ENCODE measurements at places on chromosomes 3 and 15.

DNA sequence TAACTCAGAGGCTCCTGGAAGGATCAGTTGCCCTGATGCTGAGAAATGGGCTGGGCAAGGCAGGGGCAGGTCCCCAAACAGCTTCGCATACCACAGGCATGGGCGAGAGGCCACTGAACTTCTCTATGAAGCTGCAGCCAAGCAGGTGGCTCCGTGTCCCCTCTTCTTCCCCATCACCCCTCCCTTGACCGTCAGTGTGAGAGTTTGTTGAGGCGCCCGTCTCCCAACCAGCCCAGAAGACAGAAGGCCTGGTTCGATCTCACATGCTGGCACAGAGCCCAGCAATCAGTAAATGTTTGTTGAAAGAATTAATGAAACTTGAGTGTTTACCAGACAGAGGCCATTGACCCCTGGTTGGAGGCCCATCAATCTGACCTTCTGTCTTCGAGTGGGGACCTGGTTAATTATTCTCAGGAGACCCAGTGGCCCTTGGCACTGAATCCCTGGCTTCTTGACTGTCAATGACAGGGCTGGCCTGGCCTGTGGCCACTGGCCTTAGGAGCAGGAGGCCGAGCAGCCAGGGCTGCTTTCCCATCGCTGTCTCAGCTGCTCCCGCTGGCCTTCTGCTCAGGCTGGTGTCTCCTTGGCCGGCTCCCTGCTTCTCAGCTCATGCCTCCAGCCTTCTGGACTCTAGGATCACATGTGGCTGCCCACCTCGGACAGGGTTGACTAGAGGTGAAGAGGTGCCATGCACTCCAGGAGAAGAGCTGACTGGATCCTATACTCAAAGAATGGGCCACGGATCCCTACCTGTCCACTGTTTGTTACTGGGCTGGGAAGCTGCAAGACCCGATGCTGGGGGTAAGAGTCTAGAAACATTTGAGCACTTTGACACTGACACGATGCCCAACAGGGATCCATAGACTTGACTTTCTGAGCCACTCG lies 113.4 kb downstream of the ASB7 start:
- peak; percentile 12 for DNase-seq

DNA sequence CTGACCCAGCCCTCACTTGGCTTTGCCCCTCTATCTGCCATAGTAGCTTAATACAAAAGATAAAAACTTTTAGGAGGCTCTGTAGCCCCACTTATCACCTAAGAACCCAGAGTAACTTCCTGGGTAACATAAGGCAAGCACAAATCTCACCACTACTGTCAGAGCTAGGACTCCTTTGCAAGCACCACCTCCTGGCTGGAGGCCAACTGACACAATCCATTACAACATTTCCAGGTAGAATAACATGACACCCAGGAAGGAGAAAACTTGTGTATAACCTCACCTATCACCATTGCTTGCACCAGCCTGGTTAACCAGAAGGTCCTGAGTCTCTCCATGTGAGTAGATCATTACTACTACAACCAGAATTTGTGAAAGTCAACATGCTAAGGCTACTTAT lies 230.0 kb downstream of the TUSC7 start:
- no peak for DNase-seq

- no peak for DNase-seq
Measured at GRCh38 chr3:124504332-124505059, 225.8 kb upstream of the UMPS start.

- DNase-seq, result peak; percentile 11
Measured at GRCh38 chr15:94793641-94794040, 562.3 kb downstream of the MCTP2 start.

- DNase-seq, result peak; percentile 77
Measured at GRCh38 chr3:129593595-129594339, 12.7 kb downstream of the PLXND1 start.

DNA sequence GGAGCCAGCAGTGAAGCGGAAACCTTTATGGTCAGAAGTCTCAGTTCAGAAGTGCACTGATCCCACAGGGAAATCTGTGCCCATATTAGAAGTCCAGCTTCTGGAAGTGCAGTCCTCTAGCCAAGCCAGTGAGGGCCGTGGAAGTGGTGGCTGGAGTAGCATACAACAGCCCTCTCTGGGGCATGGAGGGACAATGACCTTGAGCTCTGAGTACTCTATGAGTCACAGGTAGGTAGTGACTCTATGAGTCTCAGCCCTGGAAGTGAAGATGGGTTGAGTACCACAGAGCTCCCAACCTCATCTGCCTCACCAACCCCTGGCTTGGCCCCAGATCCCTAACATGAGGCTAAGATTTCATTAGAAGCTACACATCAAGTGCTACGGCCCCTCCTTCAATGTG lies 205.9 kb upstream of the PPP2R3A start:
- no peak for DNase-seq
